Frontal cortex (tissue), 4 donors: ENCODE measurements at places on chromosomes 1 and 21. TPM values are rescaled to one million over a fixed set of nuclear protein-coding genes. Genes with fewer than 3 reads are reported as not detected.

DNA sequence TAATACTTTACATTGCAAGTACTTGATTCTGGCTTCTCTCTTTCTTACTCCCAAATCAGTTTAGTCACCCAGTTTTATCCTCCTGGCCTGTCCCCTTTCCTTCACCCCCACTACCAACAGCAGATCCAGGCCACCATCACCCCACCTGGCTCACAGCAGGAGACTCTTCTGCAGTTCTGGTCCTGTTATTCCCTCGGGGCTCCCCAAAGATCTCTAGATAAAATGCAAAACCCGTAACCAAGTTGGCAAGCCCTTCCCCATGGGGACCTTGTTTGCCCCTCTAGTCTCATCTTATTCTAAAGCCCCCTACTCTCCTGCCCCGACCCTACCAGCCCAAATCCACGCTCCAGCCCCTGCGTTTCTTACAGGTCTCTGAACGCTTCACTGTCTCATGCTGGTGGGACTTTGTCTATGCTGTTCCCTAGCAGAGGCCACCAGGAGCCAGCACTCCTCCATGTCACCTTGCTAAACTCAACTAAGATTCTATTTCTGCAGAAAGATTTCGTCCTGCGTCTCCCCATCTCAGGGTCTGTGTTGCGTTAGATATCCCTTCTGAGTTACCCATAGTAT lies 4.0 kb downstream of the ABCG1 start:
- no peak for DNase-seq

DNA sequence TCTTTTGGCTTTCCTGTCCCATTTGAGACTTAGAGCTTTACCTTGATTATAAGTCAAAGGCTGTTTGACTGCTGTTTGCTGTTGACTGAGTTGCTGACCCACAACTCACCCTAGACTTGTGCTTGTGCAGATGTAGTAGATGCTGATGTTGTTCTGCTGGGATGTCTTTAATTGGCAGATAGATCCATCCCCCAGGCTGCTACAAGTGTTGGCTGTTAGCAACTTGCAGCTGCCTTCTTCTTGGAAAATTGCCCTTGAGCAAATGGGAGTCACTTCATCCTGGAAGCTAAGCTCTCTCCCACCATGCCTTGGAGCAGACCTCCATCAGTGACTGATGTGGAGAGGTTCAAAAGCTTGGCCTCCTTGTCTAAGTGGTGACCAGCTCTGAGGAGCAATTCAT lies 139.3 kb upstream of the KIAA0040 start:
- DNase-seq, result no peak

SGIP1 gene
- 45.2 TPM for total RNA-seq

GRCh38 chr21:46489800-46490199 lies 31.1 kb downstream of the DIP2A start:
- no peak for DNase-seq

DNA sequence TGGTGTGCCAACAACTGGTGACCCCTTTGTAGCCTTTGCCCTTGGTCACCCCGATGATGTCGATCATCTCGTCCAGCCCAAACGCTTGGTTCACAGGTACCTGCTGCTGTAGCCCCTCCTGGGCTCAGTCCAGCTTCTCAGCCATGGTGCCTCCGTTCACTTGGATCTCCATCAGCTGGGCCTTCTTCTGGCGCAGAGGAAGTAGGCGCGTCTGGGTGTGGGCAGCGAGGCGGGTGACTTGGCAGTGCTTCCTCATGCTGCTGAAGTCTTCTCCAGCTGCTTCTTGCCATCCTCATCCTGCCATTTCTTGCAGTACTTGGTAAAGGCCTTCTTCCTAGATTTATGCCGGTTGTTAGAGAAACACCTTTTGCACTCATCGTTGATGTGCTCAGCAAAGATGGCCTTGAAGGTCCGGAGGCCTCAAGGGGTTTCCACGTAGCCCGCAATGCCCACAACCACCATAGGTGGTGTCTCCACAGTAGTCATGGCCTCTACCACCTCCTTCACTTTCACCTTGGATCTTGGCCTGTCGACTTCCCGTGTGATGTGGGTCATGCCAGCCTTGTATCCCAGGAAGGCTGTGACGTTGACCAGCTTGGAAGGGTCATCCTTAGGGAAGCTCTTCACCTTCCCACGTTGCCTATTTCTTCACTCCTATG lies 13.0 kb downstream of the DOP1B start:
- DNase-seq, result no peak

DNA sequence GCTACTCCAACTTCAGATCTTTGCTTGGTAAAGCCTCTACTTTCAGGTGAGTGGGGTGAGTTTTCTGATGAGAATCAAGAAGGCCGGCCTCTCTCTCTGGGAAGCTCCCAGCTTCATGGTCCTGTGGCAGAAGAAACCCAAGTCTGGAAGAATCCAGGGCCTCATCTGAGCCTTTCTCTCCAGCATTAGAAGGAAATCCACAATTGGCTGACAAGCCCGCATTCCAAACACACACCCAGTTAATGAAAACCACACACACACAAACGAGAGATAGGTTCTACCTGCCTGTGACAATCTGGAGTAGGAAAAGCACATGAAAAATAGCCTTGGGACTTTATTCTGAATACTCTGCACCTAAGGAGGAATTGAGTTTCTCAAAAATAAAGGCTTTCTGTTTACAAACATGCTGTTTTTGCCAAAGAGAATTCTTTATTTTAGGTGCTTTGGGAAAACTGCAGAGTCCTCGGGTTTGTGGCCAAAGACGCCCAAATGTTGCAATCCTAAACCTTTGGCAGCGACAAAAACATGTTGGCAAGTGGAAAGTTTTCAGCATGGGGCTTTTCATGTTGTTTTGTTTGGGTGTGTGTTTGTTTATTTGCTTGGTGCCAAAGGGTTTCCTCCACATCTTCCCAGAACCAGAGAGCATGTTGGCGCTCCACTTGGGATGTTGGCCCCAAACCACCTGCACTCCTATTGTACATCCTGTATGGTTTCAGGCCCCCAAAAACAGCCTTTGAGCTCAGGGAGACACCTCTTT lies 216.2 kb downstream of the SETD4 start:
- no peak for DNase-seq
